ENCODE measurements at places on chromosomes 12 and 14.
A peak's percentile ranks its signal among the peaks of the same experiment; 100 is the strongest.

DNA sequence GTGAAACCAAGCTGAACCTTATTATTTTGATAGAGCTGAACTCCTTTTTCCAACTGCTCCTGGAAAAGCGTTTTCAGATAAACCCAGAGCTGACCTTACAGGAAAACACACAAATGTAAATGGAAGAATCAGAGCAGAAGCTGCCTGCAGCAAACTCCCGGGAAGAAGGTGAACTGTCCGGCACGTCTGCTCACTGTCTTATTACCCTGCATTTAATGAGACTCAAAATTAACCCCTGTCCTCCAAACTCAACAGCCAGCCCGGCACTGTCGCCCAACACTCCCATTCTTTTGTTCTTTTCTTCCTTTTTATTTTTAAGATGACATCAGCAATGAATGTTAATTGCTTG is 1046.9 kb upstream of the FLRT2 start:
- DNase-seq, result no peak

DNA sequence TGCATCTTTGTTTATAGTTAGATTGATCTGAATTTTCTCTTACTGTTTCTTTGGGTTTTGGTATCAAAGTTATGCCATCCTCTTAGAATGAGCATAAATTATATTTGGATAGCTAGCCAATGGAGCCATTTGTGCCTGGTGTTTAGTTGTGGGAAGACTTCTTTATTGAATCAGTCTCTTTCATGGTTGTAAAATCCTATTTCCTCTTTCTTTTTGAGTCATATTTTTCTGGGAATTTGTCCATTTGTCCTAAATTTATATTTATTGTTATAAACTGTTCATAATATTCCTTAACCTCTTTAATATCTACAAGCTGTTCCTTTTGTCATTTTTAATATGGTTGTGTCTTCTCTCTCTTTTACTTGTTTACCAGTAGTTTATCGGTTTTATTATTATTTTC is 462.5 kb downstream of the AEBP2 start:
- DNase-seq, result no peak

DNA sequence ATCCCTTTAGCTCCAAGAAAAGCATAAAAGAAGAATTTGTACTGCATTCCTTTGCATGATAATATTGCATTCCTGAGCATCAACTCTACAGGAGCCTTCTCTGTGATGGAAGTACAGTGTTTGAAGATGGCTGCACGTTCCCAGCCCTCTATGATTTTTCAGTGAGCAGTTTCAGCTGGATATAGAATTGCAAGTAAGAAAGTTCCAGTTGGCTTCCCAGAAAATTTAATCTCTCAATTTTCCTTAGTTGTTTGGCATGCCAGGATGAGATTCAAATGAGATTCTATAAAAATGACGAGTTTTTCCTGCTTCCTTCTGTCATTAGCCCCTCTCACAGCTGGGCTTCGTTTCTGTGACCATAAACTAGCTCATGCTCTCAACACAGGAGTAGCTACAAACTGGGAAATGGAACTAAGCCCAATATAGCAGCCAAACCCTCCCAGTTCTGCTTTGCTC is 109.9 kb downstream of the TTC8 start:
- no peak for DNase-seq

- no peak for DNase-seq
Observed at GRCh38 chr14:20427231-20428009, 8.5 kb downstream of the KLHL33 start.

- DNase-seq, result no peak
Observed at GRCh38 chr14:94644102-94644535, 31.9 kb downstream of the SERPINA3 start.

DNA sequence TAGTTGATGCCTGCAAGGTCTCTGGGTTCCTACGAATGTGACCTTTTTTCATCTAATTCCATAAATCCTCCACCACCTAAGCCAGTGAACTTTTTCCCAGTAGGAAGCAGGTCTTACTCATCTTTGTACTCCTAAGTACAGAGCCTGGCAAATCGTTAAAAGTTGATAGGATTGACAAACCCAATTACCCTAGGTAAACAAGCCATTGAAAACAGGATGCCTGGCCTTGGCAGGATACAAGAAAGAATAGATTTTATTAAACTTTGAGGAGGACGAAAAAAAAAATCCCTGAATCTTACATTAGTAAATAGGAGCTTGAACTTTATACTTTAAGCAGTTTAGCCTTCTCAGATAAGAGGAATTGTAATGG is 5.6 kb downstream of the TBPL2 start:
- DNase-seq, result no peak

GRCh38 chr12:47754881-47755280 is 3.8 kb downstream of the RAPGEF3 start:
- no peak for DNase-seq

DNA sequence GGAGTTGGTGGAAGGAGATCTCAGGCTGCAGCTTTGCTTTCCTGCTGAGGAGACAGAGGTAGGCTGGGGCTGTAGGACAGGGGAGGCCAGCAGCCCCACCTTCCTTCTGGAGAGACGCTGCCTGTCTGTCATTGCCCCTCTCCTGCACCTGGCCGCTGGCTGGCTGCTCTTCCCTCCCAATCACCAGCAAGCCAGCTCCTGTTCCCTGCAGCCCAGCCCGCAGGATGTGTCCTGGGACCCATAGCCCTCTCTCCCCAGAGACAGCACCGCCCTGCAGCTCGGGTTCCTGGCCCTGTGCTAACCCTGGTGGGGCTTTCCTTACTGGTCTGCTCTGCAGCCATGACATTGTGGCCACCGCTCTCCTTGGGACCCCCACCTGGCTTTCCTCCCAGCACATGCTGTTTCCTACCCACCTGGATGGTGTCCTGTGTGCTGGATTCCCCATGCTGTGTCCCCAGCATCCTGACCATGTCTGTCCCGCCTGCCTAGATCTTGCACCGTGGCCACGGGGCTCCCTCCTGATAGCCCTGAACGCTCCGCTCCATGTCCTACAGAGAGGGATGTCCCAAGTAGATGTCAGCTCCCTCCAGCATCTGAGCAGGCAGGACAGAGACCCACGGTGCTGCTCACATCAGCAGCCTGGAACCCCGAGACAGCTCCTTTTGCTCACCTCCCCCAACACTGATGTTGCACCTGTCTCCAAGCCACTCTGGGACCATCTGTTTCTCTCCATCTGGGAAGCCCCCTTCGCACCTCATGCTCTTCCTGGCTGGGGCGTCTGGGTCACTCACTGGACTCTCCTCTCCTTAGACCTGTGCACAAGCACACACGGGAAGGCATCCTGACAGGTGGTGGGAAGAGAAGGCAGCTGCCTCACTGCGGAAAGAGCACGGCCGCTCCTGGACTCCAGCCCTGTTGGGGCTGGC is 1.1 kb upstream of the MTA1 start:
- DNase-seq, result no peak

GRCh38 chr14:103628221-103628683 is 759 bp upstream of the KLC1 start:
- DNase-seq, result peak; percentile 45

DNA sequence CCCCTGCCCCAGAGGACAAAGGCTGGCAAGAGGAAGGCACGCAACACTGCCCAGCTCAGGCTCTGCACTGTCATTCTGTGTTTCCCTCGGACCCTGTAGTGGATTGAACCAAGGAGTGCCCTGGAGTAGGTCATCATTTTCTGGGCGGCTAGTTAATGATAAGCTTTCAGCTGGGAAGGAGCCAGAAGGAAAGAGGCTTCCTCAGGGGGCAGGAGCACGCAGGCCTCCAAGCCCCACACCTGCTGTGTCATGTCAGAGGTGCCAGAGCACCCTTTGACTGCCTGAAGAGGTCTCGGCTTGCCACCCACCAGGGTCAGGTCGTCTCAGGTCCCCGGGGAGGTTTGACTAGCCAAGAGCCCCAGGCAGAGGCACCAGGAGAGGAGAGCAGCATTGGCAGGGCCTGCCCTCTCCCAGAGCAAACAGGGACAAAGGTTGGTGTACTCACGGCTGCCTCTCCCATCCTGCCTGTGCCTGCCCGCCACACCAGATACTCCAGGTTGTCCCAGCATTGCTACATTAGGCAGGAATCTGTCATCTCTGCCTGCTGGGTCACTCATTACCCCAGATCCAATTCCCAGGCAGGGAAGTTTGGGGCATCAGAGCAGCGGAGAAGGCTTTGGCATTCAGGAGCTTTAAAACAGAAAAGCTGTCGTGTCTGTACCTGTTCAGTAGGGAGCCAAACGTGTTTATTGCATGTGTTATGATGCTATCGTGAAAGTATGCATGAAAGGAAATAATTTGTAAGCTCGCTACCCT is 33.5 kb upstream of the ATP2A2 start:
- no peak for DNase-seq

- DNase-seq, result no peak
Observed at GRCh38 chr12:9066183-9066623, 49.5 kb downstream of the A2M start.

GRCh38 chr14:24422261-24422660 is 7.2 kb downstream of the CBLN3 start:
- no peak for DNase-seq

DNA sequence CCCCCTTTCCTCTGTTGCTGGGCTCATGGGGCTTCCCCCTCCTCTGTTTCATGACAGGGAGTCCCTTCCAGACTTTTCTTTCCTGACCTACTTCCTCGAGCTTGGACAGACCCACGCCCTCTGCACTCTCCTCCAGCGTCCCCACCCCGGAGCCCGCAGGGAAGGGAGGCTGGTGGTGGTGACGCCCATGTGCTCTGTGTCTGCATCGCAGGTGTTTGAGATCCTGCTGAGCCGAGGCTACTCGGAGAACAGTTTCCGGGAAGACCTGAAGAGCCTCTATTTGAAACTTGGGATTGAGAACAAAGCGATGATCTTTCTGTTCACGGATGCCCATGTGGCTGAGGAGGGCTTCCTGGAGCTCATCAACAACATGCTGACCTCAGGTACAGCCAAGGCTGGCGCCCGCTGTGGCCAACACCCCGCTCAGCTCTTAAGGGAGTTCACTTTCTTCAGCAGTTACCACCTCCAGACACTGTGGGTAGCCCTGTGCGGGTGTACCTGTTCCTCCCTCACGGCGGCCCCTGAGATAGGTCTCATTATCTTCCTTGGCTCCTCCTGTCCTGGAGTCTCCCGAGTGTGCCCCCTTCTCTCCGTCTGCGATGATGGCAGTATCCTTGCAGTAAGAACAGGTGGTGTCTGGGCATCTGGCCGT is 85.6 kb downstream of the CCDC92 start:
- DNase-seq, result no peak

DNA sequence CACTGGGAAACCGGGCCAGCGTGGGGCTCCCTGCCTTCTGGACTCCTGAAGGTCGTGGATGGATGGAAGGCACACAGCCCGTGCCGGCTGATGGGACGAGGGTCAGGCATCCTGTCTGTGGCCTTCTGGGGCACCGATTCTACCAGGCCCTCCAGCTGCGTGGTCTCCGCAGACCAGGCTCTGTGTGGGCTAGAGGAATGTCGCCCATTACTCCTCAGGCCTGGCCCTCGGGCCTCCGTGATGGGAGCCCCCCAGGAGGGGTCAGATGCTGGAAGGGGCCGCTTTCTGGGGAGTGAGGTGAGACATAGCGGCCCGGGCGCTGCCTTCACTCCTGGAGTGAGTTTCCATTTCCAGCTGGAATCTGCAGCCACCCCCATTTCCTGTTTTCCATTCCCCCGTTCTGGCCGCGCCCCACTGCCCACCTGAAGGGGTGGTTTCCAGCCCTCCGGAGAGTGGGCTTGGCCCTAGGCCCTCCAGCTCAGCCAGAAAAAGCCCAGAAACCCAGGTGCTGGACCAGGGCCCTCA is 26.9 kb downstream of the HIP1R start:
- DNase-seq, result no peak

- DNase-seq, result no peak
Observed at GRCh38 chr14:38794677-38795076, 308.4 kb downstream of the SEC23A start.

DNA sequence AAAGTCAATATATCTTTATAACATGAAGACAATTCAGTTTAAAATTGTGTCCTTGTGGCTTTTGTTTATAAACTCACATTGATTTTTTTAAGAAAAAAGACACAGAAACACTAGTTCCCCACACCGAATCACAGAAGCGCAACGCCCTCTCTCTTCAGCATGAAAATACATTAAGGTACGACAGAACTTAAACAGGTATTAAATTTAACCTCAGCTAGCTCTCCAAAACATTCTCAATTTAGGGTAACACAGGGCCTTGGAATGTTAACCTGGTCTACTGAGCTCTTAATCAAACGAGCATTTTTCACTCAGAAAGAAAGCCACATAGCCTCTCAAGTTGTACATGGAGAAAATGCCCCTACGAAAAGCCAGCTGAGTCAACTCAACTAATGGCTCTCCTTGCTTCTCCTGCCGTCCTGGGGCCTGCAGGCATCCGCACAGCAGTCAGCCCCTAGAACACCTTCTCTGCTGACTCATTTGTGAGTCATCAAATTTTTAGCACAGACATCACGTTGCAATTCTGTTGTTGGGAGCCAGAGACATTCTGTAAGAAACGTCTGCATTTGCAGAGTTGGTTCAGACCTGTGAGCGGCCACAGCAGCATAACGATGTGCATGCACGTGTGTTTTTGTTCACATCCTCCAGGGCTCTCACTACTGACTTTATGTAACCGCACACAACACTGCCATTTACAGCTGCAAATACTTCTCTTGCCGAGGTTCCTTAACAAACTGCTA is 141.6 kb downstream of the ITPR2 start:
- DNase-seq, result no peak

- no peak for DNase-seq
Observed at GRCh38 chr14:95236221-95236620, 78.9 kb upstream of the DICER1 start.

DNA sequence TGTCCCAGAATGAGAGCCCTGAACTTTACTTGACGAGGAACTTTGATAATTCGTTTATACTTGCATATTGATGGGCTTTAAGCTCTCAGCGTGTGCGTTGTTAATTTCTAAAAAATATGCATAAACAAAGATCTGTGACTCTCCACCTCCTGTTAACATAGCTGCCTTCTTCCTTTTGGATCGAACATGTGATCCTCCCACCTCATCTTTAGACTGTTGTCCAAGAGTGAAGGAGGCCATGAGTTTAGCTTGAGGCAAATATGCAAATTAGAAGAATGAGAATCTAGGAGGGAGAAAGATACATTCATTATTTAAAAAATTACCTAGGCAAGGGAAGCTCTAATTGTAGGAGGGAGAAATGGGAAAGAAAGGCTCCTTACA is 617 bp downstream of the TTC8 start:
- DNase-seq, result no peak

DNA sequence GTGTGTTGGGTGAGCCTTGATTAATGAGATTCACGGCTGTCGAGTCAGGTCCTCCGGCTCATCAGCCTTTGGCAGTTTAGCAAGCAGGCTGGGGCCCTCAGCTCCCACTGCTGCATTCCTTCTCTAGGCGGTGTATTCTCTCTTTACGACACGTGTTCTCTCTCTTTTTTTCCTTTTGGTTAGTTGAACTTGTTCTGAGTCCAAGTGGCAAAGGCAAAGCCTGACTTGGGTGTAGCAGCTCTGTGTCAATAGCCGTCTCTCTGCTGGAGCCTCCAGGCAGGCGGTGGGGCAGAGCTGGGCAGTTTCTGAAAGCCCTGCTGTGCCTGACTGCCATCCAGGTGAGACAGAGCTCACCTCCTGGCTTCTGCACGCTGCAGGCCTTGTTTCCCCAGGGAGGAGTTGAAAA is 46.6 kb downstream of the SUSD6 start:
- no peak for DNase-seq

- DNase-seq, result no peak
Observed at GRCh38 chr14:93909429-93910128, 17.6 kb upstream of the FAM181A start.
